ENCODE measurements at places on chromosomes 1 and 21.

DNA sequence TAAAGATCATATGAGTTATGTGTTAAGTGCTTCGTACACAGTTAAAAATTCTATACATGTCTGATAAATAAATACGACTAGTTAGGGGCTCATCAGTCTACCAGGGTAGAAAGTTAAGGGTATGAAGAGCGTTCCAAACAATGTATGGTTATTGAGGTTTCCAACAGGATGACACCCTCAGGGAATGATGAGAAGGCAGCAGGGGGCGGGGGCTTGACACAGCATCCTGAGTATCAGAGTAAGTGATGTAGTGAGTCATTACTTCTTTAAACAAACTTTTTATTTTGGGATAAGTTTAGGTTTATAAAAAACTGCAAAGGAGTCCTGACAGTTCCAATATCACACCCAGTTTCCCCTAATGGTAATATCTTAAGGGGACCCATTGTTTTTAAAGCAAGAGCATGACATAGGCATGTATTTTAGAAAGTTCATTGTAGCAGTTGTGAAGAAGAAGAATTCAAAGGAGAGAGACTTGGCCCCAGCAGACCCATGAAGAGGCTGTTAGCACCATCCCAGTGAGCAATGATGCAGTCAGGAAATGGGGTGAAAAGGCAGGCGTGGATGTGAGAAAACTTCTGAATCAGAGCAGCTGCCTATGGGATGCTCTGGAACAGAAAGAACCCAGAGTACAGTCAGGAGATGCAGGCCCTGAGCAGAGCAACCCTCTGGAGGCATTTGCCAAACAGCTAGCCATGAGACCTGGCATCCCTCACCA lies 15.0 kb upstream of the PSMB2 start:
- DNase-seq = no peak

GRCh38 chr1:236273358-236273757 lies 8.4 kb downstream of the ERO1B start:
- no peak for DNase-seq

DNA sequence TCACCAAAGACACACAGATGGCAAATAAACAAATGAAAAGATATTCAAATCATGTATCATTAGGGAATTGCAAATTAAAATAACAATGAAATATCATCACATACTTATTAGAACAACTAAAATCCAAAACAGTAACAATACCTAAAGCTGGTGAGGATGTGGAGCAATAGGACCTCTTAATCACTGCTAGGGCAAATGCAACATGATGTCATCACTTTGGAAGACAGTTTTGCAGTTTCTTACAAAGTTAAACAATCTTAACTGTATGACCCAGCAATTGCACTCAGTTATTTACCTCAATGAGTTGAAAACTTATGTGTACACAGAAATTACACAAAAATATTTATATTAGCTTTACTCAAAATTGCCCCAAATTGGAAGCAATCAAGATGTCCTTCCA lies 47.3 kb downstream of the SELENOF start:
- DNase-seq = no peak

GRCh38 chr21:42248783-42249597 lies 30.1 kb downstream of the ABCG1 start:
- no peak for DNase-seq

- DNase-seq = peak; percentile 88
Measured at GRCh38 chr1:24683713-24684162, 40.6 kb downstream of the SRRM1 start.

DNA sequence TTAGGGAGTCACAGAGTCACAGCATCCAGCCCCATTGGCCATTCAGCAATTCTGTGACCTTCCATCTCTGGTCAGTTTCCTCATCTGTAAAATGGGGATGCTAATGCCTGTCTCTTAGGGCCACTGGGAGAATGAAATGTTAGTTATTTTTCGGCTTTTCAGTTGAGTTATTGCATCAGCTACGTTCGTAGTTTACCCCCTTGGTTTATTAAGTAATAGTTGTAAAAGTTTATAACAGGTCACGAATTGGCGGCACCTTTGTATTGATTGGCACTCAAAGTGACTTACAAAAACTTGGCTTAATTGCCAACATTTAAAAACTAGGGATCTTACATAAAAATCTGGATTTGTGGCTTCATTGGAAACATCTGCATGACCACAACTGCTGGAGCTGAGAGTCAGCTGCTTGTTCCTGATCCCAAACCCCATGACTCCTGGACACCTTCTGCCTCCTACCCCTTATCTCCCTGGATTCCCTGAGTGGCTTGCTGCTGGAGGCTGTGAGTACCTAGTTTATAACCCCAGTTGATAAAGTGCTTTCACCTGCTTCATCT lies 23.0 kb upstream of the SLC1A7 start:
- DNase-seq = no peak

GRCh38 chr21:43723648-43724047 lies 4.7 kb downstream of the PDXK start:
- no peak for DNase-seq

DNA sequence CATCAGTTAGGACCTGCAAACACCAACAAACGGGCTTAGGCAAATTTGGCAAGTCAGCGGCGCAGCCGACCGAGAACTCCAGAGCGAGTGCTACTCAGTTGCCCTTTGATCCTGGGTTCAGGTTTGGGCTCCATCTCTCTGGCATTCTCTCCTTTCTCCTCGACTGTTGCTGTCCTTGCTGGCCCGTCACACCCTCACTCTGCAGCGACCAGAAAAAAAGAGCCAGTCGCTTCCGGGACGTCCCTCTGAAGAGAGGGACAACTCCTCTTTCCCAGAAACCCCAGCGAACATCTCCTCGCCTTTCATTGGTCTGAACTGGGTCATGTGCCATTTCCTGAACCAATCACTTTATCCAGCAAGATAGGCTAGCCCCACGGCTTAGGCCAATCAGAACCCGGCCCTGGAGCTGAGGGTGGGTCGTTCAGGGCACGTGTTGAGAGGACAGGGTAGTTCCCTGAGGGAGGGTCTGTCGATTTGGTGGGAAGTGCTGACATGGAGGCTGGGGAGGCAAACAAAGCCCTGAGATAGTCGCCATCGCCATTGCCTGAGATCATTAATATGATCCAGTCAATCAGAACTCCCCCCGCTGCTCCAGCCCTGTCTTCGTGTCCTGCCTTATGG lies 113.7 kb downstream of the PTPRU start:
- no peak for DNase-seq

GRCh38 chr1:19734472-19734999 lies 65.2 kb downstream of the TMCO4 start:
- DNase-seq = no peak

GRCh38 chr1:150149271-150150132 lies at the start of gene PLEKHO1:
Gene PLEKHO1, plus strand, starts transcription at chr1:150149916. Its CDS starts 342 bp downstream, at chr1:150150258.
- peak; percentile 52 for DNase-seq

GRCh38 chr1:64881281-64881680 lies 85.1 kb downstream of the JAK1 start:
- DNase-seq = no peak

DNA sequence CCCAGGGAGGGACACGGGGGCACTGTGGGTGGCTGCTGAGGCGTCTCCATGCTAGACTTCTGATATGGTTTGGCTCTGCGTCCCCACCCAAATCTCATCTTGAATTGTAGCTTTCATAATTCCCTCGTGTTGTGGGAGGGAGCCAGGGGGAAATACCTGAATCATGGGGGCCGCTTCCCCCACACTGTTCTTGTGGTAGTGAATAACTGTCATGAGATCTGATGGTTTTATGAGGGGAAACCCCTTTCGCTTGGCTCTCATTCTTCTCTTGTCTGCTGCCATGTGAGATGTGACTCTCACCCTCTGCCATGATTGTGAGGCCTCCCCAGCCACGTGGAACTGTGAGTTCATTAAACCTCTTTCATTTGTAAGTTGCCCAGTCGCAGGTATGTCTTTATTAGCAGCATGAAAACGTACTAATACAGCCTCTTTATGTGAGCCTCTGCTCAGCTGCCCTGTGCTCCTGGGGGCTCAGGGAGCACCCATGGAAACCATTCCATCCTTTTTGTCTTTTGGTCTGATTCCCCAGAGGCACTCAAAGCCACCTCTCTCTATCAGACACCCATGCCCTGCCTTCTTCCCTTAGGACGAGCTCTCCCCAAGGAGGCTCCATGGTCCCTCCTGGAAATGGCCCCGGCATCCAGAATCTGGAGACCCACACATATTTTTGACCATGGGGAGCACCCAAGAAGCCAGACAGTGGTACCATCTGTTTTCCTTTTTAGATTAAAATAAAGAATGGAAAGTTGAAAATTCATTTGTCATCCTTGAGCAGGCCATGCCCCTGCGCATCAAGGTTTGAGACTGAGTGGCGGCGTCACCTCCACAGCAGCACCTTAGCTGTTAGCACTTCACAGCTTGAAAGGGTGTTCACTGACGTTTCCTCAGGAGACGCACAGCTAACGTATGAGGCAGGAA lies 65.9 kb upstream of the FAM20B start:
- DNase-seq = no peak

DNA sequence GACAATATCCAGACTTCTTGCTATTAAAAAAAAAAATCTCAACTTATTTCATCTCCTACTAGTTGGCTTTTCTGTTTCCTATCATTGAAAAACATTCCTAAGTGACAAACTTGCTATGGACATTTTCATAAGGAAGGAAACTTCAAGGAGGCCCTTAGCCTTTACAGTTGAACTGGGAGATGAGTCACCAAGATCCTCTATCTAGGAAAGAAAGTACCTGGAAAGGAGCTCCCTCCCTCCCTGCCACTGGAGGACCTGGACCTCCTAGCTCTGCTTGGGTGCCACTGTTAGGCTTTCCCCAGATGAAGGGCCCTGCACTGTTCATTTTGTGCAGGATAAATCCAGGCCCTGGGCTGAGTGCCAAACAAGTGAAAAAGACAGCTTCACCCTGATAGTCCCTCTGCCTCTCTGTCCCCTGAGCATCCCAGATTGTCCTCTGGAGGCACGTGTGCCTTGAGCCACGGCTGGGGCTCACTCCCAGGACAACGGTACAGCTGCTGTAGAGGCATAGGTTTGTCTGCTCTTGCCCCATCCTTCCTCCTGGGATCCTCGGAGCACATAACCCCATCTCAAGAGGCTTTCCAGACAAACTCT lies 40.2 kb upstream of the SOX13 start:
- no peak for DNase-seq

- no peak for DNase-seq
Measured at GRCh38 chr1:202397256-202397655, 48.8 kb downstream of the PPP1R12B start.

GRCh38 chr21:43362915-43363314 lies 64.0 kb downstream of the SIK1 start:
- DNase-seq = no peak

DNA sequence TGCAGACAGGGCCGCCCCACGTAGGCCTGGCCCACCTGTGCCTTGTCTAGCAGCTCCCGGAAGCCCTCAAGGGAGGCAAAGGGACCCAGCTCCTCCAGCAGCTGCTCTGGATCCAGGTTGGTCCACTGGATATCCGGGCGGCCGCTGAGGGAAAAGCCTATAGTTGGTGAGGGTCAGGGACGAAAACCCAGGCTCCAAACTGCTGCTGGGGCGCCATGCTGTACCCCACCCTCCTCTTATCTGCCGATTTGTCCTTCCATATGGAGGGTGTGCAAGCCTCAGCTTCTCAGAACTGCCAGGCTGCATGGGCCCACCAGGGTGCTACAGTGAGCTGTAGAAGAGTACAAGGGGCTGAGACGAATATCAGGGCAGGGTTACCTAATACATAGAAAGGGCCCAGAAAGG lies 12.2 kb downstream of the PTCH2 start:
- no peak for DNase-seq
